ENCODE measurements at places on chromosomes 5 and 9. TPM values are rescaled to one million over a fixed set of nuclear protein-coding genes. Genes with fewer than 3 reads are reported as not detected.

- no peak for DNase-seq
Measured at GRCh38 chr9:73121375-73121935, 30.2 kb upstream of the ANXA1 start.

Gene MEIKIN
- 0.65 TPM for polyA plus RNA-seq

DNA sequence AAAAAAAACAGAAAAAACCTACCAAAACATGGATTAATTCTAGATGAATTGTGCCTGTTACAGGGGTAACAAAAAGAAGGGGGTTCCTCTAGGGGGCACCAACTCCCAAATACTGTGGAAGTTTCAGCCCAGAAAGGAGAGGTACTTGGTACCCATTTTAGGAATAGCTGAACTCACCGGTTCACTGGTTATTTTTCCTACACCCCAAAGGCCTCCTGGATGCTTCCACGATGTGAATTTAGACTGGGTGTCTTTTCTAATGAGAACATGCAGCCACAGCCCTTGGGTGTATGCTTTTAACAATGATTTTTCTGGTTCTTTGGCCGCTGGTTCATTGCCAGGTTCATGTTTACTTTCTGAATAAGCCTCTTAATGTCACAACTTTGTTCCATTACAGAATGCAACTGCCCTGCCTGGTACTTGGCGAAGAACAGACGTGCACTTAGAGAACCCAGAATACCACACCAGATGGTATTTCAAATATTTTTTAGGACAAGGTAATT lies 46.7 kb downstream of the GARNL3 start:
- DNase-seq: no peak

Gene GABRA6
- polyA plus RNA-seq: not detected

GRCh38 chr5:139619861-139620260 lies 28.3 kb upstream of the CXXC5 start:
- no peak for DNase-seq

- no peak for DNase-seq
Measured at GRCh38 chr9:1460143-1460769, 410.1 kb downstream of the DMRT2 start.

Gene NPR3
- polyA plus RNA-seq: 20.3 TPM

DNA sequence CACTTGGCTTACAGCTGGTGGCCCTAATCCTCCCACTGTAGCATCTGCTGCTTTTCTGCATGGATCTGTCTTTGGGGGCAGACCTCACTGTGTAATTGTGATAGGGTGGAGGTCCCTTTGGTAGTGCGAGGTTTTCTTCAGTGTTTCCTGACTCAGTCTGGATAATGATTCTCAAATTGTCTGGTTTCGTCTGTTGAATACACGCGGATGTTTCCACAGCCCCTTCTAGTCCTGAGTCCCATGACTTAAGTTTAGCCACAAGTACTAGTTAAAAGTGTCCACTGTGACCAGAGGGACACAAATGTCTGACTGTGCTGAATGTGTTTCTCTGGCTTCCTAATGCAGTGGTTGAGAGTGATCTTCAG lies 70.5 kb downstream of the LMNB1 start:
- DNase-seq: no peak

GRCh38 chr5:149732324-149733128 lies 2.4 kb downstream of the PPARGC1B start:
- DNase-seq: peak; percentile 15

- no peak for DNase-seq
Measured at GRCh38 chr5:53406630-53407316, 73.7 kb upstream of the FST start.

- DNase-seq: peak; percentile 47
Measured at GRCh38 chr5:68169903-68170302, 45.7 kb upstream of the PIK3R1 start.

Gene PAEP
- not detected for polyA plus RNA-seq

Gene TNFSF8
- not detected for polyA plus RNA-seq

DNA sequence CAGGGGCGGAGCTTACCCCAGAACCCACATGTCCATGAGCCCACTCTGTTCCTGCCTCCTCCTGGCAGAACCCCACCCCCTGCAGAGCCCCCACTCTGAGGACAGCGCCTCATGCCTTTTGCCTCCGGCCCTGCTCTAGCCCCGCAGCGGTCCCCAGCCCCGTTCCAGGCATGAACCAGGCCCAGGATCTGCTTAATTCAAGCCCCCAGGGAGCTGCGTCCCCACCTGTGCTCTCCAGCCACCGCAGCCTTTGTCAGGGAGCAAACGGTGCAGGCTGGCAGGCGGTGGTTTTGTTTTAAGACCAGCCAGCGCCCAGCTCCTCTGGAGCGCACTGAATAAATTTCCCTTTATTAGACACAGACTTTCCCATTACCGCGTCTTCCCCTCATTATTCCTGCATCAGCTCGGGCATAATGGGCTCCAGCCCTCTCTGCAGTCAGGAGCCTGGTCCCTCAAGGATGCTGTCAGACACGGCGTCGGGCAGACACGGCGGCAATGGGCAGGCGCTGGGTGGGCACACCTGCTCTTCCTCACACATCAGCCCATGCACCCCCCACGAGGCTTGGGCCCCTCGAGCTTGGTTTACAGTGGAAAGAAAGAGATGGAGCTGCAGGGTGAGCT lies 137.6 kb downstream of the OLFM1 start:
- no peak for DNase-seq

Gene IFNK
- not detected for polyA plus RNA-seq

Gene SEMA4D
- polyA plus RNA-seq: 24.7 TPM

- DNase-seq: no peak
Measured at GRCh38 chr5:102722931-102723330, 32.2 kb upstream of the PAM start.

DNA sequence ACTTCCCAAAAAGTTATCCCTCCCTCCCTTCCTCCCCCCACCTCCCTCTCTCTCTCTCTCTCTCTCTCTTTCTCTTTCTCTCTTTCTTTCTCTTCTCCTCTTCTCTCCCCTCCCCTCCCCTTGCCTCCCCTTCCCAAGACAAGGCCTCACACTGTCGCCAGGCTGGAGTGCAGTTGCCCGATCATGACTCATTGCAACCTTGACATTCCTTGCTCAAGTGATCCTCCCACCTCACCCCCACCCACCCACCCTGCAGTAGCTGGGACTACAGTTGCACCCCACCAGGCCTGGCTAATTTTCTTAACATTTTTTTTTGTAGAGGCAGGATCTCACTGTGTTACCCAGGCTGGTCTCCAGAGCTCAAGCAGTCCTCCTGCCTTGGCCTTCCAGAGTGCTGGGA lies 32.8 kb downstream of the VPS13A start:
- no peak for DNase-seq

Gene STPG3
- 0.54 TPM for polyA plus RNA-seq

GRCh38 chr5:7186818-7187217 lies 209.1 kb upstream of the ADCY2 start:
- no peak for DNase-seq

Gene FSD1L
- polyA plus RNA-seq: 18.4 TPM

Gene CER1
- polyA plus RNA-seq: 0.97 TPM

Gene TRIM7
- 12.5 TPM for polyA plus RNA-seq

Data from muscle of arm (tissue), 14 donors.